ENCODE measurements at places on chromosomes 2 and 18. TPM values are rescaled to one million over a fixed set of nuclear protein-coding genes. Genes with fewer than 3 reads are reported as not detected.

Gene IL1RN
- polyA plus RNA-seq = 8.7 TPM

Gene SERPINB3
- not detected for polyA plus RNA-seq

Gene RNF144A
- 79.3 TPM for polyA plus RNA-seq

Gene EMX1
- polyA plus RNA-seq = 29.4 TPM

- DNase-seq = no peak
These were observed 40.0 kb upstream of the EPG5 start for GRCh38 chr18:46007165-46007564.

DNA sequence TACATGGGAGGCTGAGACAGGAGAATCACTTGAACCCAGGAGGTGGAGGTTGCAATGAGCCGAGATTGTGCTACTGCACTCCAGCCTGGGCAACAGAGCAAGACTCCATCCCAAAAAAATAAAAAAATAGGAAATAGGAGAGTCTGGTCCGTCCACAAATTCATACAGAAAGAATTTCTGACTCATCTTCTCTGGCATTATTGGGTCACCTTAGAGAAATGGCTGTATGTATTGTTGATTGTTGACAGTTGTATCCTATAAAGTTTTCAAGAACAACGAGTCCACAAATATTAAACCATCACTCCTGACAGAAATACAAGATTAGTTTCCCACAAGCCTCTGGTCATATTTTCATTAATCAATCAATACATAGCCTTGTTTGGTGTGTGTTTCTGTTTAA lies 20.4 kb downstream of the RBM43 start:
- no peak for DNase-seq

- no peak for DNase-seq
These were observed 215.7 kb downstream of the DYSF start for GRCh38 chr2:71669058-71669456.

DNA sequence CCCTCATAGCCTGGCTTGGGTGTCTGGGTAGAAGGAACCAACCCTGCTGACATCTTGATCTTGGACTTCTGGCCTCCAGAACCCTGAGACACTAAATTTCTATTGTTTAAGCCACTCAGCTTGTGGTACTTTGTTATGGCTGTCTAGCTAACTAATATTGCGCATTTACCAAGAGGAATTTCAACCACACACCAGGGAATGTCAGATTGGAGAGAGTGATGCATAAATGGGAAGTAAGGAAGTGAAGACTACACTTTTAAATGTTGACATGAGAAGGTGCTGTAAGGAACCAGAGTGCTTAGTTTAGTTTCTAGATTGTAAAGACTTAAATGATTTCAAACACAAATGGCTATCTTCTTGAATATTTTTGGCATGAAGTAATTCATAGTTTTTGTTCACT lies 98.9 kb upstream of the ITGB6 start:
- no peak for DNase-seq

- no peak for DNase-seq
These were observed 116.6 kb downstream of the PIGN start for GRCh38 chr18:62070302-62070701.

- no peak for DNase-seq
These were observed 51.7 kb upstream of the SMIM21 start for GRCh38 chr18:75478996-75479880.

DNA sequence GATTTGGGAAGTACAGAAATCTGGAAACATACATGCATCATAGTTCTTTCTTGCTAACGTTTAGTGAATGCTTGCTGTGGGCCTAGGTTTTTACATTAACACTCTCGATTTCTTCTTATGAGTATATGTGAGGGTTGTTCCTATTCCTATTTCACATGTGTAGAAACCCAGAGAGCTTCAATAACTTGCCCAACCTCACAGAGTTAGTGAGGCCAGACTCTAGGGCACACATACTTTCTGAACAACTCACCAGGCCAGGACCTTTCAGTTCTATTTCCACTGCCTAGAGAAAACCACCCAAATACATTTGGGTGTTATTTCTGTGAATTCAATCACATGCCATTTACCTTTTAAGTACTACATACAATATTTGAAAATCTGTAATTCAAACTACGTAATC lies 8.2 kb upstream of the KCTD1 start:
- DNase-seq = no peak

DNA sequence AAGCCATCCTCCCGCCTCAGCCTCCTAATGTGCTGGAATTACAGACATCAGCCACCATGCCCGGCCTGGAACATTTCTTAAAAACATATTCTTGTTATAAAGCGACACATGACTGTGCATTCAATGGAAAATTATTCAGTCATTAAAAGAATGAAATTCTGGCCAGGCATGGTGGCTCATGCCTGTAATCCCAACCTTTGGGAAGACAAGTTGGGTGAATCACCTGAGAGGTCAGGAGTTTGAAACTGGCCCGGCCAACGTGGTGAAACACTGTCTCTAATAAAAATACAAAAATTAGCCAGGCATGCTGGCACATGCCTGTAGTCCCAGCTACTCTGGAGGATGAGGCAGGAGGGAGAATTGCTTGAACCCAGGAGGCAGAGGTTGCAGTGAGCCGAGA lies 21.6 kb upstream of the RPRD1A start:
- no peak for DNase-seq

Measured in left renal pelvis (tissue), 4 donors.